ENCODE measurements at places on chromosomes 6 and 20. TPM values are rescaled to one million over a fixed set of nuclear protein-coding genes. Genes with fewer than 3 reads are reported as not detected.

MSH5 gene
- 2.5 TPM for total RNA-seq

PLN gene
- total RNA-seq = 6.5 TPM

OR2H2 gene
- total RNA-seq = not detected

SIM1 gene
- 1.6 TPM for total RNA-seq

SRC gene
- total RNA-seq = 21.4 TPM

RIMS4 gene
- total RNA-seq = 0.59 TPM

CTCFL gene
- total RNA-seq = not detected

SNAP91 gene
- under 0.01 TPM for total RNA-seq

LRRN4 gene
- under 0.01 TPM for total RNA-seq

SEL1L2 gene
- total RNA-seq = 0.23 TPM

UNC93A gene
- total RNA-seq = not detected

HLA-DMA gene
- 2.9 TPM for total RNA-seq

ARMH2 gene
- total RNA-seq = not detected

CRISP3 gene
- total RNA-seq = not detected

ARHGAP40 gene
- not detected for total RNA-seq
